ENCODE measurements at places on chromosomes 4 and X.

- DNase-seq = no peak
Measured at GRCh38 chr4:165813606-165814005, 59.4 kb upstream of the TLL1 start.

DNA sequence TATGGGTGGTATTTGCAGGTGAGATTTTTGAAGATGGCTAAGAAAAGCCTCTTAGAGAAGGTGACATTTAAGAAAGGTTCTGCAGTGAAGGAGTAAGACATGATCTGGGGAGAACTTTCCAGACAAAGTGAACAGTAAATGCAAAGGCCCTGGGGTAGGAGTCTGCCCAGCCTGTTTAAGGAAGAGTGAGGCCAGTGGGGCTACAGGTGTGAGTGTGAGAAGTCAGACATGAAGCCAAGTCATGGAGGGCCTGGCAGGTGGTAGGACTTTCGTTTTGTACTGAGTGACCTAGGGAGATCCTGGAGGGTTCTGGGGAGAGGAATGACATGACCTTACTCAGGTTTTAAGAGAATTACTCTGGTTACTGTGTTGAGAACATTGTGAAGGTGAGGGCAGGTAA lies 21.5 kb downstream of the COQ2 start:
- DNase-seq = no peak

GRCh38 chr4:183485411-183486160 lies 19.3 kb upstream of the ING2 start:
- DNase-seq = no peak

DNA sequence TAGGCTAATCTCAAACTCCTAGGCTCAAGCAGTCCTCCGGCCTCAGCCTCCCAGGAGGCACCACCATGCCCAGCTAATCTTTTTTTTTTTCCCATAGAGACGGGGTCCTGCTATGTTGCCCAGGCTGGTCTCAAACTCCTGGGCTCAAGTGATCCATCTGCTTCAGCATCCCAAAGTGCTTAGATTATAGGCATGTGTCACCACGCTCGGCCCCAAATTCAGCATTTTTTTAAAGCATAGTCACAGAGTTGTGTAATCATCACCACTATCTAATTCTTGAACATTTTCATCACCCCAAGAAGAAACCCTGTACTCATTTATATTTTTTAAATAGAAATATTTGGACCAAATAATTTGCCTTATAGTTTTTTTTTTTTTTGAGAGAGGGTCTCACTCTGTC lies 10.3 kb downstream of the CENPI start:
- no peak for DNase-seq

DNA sequence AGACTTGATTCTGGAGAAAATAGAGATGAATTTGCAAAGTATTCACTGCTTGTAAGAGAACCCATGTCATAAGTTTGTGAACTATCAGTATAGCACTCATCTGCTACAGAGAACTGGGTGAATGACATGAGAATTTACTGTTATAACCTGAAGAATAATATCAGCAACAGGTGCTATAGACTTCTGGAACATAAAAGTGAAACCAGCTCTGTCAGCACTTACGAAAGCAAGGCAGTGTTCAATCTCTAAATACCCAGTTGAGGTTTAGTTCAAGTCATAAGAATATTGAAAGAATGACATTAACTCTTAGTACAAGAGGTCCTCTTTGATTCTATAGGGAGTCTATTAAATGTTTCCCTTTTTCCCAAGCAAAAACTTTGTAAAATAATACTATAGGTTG lies 232.9 kb upstream of the ANKRD50 start:
- DNase-seq = no peak

- no peak for DNase-seq
Measured at GRCh38 chr4:14340321-14340720, 662.0 kb upstream of the CPEB2 start.

- no peak for DNase-seq
Measured at GRCh38 chrX:15739886-15740285, 1.8 kb downstream of the CA5B start.

DNA sequence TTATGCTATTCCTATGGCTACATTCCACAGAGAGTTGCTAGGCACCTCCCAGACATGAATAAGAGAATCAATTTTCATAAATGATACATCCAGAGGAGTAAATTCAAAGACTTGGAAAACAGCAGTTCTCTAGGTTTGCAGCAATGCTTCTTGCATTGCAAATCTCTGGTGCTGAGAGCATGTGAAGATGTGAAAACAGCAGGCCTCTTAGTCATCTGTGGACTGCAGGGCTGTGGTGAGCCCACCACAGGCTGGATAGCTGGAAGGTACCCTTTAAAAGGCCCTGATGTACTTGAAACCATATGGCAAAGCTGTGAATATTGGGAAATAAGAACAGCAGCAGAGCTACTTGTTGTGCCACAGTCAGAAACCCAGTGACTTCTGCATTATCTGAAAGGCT lies 2135.9 kb downstream of the ARAP2 start:
- DNase-seq = no peak

DNA sequence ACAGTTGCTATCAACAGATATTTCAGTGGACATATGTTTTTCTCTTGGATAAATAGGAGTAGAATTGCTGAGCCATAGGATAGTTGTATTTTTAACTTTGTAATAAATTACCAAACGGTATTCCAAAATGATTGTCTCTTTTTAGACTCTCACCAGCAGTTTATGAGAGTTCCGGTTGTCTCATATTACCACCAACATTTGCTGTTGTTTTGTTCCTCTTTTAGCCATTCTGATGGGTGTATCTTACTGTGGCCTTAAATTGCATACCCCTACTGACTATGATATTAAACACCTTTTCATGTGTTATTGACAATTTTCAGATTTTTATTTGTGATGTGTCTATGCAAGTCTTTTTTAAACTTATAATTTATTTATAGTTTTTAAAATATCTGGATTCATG lies 39.7 kb downstream of the SNX25 start:
- no peak for DNase-seq

DNA sequence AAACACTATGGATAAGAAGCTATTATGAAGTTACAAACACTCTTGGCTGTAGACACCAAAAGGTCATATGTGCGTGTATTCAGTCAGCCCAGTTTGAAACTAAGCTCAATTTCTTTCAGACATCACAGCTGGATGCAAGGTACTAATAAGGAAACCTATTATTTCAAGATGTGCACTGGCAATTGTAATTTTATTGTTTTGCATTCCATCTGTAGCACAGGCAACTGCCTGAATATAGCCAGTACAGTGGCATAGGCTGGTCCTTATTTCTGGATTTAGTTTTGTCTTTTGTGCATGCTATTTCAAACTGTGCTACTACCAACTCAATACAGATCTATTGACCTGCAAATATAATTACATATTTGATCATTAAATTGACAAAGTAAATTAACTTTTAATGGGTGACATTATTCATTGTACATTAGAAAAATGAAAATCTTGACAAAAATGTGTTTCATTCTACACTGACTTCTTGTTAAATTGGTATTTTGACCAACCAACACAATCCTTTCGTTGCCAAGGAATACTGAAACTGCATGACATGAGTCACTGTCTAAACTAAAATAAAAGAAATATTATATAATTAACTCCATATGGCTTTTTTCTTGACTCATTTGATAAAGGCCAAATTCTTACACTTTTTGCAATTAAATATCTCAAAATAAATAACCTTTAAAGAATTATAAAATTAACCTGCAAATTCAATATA lies 594.3 kb upstream of the ADGRL3 start:
- no peak for DNase-seq

- DNase-seq = peak; percentile 14
Measured at GRCh38 chrX:21374994-21375707, 933 bp downstream of the CNKSR2 start.

- DNase-seq = no peak
Measured at GRCh38 chr4:139916041-139916440, 237.9 kb downstream of the MAML3 start.
